Stimulated activated CD8-positive, alpha-beta memory T cell treated with anti-CD3 and anti-CD28 coated beads, Interleukin-15, amount 100 ng/mL, for 4 hours (primary cell): ENCODE measurements at places on chromosomes 4 and X.

DNA sequence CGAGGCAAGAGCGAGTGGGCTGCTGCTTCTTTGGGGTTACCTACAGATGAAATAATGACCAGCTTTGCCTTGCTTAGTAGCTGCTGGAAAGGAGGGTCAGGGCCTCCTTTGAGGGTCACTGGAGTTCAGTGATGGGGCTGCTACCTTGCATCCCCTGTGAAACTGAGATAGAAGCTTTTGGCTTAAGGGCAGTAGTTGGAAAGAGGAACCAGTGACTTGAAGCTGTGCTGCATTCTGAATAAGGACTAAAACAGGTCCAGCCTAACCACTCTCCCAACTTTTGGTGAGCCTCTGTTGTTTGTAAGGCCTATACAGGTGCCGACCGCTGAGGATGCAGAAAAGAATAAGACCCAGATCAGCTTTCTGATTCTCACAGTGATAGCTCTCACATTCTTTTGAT is 41.2 kb downstream of the RASL11B start:
- DNase-seq, result no peak

GRCh38 chr4:168019019-168019651 is 73.2 kb upstream of the ANXA10 start:
- no peak for DNase-seq

GRCh38 chrX:134715930-134716619 is 57.8 kb upstream of the PLAC1 start:
- no peak for DNase-seq

- DNase-seq, result no peak
These were observed 45.2 kb downstream of the MAGEB17 start for GRCh38 chrX:16212436-16212835.

DNA sequence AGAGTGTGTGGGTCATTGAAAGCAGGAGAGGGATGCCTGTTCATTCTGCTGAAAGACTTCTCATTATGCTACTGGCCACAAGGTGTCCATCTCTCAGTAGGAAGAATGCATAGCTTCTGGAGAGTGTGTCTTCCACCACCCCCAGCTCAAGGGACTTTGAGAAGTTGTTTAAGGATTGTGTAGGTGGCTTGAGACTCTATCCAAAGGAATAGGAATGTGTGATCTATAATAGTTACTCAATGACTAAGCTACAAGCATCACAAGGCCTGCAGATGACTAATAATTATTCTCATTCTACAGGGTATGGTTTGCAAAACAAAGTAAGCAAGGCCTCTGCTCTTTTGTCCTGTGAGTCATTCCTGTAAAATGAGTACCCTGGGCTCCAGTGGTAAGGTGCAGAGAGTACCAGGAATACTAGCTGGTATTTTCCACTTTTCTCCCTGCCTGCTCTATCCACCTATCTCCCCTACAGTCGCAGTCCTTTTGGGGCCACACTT is 279.8 kb upstream of the BOD1L1 start:
- DNase-seq, result no peak

DNA sequence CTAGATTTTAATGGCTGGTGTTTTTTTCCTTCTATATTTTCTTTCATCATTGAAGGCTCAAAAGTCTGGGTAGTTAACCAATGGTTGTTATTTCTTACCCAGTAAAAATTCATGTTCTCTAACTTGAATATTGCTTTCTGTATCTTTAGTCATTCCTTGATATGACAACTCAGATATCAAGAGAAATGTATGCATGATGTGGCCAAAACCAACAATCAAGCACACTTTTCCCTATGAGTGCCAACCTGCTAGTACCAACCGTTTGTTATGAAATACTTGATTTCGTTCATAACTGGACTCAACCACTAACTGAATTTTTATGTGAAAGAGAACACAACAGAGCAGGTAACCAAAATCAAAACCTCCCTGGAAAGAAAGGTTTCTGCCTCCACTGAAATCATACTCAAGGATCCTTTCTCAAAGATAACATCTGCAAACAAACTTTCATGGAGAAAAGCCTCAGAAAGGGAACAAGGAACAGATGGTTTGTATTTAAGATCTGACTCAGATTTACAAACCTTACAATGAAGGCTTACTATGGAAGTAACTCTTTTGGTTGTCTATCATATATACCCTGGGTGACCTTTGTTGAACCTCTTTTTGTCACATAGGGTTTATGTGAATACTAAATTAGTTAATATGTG is 8.3 kb upstream of the VEGFC start:
- DNase-seq, result no peak

DNA sequence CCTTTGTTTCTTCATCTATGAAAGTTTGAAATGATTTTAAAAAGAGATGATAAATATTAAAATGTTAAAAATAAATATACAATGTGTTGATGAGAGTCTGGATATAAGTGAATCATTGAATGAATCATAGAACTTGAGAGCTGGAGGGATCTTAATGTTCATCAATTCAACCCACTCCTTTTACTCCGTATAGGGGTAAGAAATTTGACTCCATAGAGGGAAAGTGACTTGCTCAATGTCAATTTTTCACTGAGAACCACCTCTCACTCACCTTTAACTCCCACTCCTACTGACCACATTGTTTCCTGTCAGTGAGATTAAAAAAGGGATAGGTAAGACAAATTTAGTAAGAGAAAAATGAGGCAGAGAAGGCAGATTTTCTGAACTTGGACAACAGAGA is 557.2 kb upstream of the GRIA3 start:
- DNase-seq, result no peak

DNA sequence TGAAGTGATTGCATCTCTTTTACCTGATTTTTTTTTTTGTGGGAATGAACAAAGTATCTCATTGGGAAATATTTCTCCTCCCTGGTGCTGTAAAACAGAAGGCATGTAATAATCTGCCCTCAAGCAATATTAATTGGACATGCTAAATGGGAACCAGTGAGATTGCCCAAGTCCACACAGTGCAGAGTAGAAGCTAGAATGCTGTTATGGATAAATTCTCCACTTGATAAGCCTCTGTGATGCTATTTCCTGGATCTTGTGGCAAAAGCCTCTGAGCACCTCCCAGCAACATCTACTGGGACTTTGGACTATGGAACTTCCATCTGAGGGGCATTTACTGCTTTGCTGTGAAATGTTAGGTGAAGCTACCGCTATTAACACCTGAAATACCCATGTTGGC is 46.9 kb upstream of the YTHDC1 start:
- no peak for DNase-seq

GRCh38 chr4:30866346-30866745 is 146.2 kb downstream of the PCDH7 start:
- DNase-seq, result no peak

DNA sequence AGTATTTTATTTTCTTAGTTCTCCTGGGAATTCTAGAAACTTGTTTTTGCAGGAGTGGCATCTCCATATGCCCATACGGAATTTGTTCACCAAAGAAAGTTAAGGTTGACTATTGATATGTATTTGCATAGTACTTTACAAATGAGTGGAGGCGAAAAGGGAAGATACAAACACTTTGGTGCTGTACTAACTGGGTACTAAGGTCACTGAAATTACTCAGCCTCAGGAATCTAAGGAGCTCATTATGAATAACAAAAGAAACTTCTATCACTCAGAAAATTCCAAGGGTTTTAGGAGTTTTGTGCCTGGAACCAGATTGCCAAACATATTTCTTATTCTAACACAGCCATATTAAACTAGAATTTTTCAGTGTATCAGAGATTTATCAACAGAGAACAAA is 27.4 kb upstream of the TMPRSS11B start:
- no peak for DNase-seq

GRCh38 chrX:111102636-111103035 is 6.6 kb downstream of the PAK3 start:
- no peak for DNase-seq

- no peak for DNase-seq
These were observed 2050.7 kb downstream of the ARAP2 start for GRCh38 chr4:34193451-34194154.

GRCh38 chr4:187174749-187175148 is 451.1 kb upstream of the FAT1 start:
- no peak for DNase-seq

- no peak for DNase-seq
These were observed 16.0 kb upstream of the FGF16 start for GRCh38 chrX:77431227-77431626.

GRCh38 chr4:140427106-140427918 is at the start of gene CLGN:
TSS of gene CLGN (minus strand) at chr4:140427648. CDS start at chr4:140413078, 14,570 bp downstream.
- DNase-seq, result peak; percentile 13

GRCh38 chrX:44343412-44344141 is at the start of gene EFHC2:
TSS of gene EFHC2 (minus strand) at chrX:44343672. CDS start at chrX:44343588, 84 bp downstream.
- DNase-seq, result no peak

GRCh38 chrX:41234962-41235361 is 99.0 kb upstream of the DDX3X start:
- no peak for DNase-seq

DNA sequence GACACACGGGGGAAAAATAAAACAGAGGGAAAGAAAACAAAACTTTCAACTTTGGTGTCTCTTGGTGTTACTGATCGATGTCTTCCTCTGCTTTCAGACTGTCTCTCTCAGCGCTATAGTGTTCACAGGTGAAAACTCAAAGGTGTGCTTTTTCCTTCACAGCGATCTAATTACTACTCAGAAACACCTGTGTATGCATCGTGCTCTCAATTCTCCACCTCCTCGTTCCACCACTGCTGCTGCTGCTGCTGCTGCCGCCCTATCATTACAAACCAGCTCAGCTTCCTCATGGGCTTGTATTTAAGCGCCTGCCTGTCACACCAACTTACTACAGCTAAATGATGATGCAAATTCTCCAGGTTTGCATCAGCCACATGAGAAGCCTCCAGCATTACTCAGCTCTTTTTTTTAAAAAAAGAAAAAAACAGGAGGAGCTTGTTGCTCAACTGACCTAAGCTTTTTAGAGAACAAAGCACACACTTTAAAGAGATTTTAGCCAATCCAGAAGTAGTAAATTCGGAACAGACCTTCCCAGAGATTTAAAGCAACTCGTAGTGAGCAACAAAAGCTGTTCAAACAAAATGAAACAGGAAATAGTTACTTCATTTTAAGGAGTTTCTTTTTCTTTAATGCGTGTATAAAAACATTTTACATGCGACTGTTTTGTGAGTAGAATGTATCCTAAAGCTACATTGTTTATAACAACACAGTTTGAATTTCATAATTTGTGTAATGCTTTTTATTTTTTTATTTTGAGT is at the start of gene SLC7A11:
Gene SLC7A11, minus strand, starts transcription at position 274 of the 758 bp plus-strand sequence. CDS start 280 bp downstream, outside the sequence.
- no peak for DNase-seq

GRCh38 chr4:173288698-173289352 is 45.3 kb downstream of the HMGB2 start:
- DNase-seq, result no peak

GRCh38 chr4:3111461-3111860 is 37.0 kb downstream of the HTT start:
- DNase-seq, result no peak

- DNase-seq, result no peak
These were observed 153.6 kb downstream of the QDPR start for GRCh38 chr4:17358241-17358640.

DNA sequence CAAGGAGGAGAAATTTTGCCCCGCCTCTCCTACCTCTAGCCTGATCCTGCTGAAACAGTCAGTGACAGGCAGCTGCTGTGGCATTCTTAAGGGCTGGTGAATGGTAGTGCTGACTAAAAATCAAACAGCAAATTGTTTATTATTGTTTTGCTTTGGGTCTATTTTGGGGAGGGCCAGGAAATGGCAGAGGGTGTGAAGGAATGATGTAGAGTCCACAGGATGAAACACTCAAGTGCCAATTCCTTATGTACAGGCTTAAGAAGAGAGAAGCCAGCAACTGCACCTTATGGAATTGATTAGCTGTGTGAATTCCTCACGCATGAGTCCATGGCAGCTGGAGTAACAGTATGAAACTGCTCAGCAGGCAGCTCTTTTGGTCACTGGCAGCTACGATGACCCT is 39.7 kb downstream of the VEGFC start:
- DNase-seq, result no peak

- no peak for DNase-seq
These were observed 40.1 kb downstream of the SHOX start for GRCh38 chrX:670645-671044.

GRCh38 chr4:123104310-123105025 is 182.1 kb upstream of the NUDT6 start:
- DNase-seq, result no peak

DNA sequence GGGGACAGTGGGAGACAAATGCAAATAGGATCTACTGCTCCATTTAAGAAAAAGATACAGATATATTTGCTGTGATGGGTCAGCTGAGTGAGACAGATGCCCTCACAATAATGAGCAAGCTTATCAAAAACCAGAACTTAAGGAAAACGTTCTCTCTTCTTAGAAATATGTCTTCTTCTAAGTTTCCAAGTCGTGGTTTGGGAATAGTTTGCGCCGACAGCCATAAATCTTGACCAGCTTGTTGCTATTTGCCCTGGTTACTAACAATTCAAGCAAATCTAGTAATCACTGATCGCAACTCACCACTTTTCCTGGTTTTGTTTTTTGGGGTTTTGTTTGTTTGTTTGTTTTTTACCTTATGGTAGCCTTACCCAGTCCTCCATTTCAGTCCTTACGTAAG is 67.6 kb upstream of the GUCY1A1 start:
- DNase-seq, result no peak

DNA sequence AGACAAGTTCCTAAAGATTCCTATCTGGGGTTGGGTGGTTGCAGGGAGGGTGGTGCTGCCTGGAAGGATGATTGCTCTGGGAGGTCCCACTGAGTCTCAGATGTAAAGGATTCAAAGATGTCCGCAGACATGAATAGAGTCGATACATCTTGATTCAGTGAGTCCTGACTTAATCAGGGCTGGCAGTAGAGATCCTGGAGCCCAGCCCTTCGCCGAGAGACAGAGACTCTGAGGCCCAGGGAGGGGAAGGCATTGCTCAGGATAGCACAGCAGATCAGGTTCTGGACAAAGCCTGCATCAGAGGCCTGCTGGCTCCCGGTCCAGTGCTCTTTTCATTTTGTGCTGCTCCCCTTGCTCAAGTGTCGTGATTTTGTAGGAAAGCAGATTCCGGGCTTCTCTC is 21.7 kb downstream of the PJA1 start:
- DNase-seq, result no peak

GRCh38 chr4:47914926-47915237 is 499 bp upstream of the NFXL1 start:
- DNase-seq, result no peak

- DNase-seq, result no peak
These were observed 22.5 kb downstream of the ENPEP start for GRCh38 chr4:110498420-110498819.

- DNase-seq, result no peak
These were observed 272.1 kb upstream of the HS3ST1 start for GRCh38 chr4:11700751-11701226.

DNA sequence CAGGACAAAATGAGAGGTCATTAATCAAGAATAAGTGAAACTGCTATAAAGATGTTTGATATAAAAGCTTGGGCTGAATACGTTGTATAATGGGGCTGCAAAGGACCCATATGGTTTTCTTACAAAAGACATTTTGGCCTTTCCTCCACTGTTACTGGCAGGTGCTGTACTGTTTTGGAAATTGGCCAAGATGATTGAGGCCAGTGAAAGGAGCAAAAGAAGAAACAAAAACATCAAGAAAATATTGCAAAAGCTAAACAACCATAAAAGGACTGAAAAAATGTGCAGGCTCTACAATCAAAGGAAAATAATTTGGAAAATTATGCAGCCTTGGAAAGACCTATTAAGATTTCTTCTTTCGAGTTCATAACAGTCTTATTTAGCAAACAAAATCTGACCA is 222.2 kb upstream of the PPP1R2C start:
- DNase-seq, result no peak
